ENCODE measurements at places on chromosomes 4 and X. TPM values are rescaled to one million over a fixed set of nuclear protein-coding genes. Genes with fewer than 3 reads are reported as not detected.
A peak's percentile ranks its signal among the peaks of the same experiment; 100 is the strongest.

DNA sequence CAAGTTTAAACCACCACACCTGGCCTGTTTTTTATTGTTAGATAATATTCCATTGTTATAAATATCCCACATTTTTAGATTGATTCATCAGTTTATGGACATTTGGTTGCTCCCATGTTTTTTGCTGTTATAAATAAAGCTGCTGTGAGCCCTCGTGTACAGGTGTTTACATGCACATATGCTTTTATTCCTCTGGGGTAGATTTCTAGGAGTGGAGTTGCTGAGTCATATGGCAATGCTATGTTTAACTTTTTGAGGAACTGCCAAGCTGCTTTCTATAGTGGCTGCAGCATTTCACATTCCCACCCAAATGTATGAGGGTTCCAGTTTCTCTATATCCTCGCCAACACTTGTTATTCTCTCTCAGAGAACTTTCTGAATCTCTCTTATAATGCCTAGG is 90.5 kb downstream of the TBL1X start:
- H3K27me3 ChIP-seq, result no peaks in the 10 kb centered on the region
- H3K36me3 ChIP-seq, result peaks cover 4% of the 10 kb centered on the region
- peaks cover 1% of the 10 kb centered on the region for H3K4me1 ChIP-seq
- DNase-seq, result no peak
- H3K27ac ChIP-seq, result no peak overlapping the region

GRCh38 chrX:78593701-78594100 is 65.4 kb downstream of the RTL3 start:
- H3K27ac ChIP-seq, result no peak overlapping the region
- peaks cover 7% of the 10 kb centered on the region for H3K4me1 ChIP-seq
- peaks cover 4% of the 10 kb centered on the region for H3K36me3 ChIP-seq
- H3K27me3 ChIP-seq, result no peaks in the 10 kb centered on the region

DNA sequence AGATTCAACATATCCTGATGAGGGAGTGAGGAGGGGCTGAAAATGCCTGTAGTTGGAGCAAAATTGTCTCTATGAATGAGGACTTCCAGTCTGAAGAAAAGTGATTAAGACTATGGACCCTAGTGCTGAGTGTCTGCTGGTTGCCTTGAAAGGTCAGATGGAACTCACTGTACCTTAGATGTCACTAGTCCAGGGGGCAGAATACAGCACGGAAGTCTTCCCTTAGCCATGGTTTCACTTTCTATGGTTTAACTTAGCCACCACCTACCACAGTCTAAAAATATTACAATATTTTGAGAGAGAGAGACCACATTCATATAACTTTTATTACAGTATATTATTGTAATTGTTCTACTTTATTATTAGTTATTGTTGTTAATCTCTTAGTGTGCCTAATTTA is 223.1 kb downstream of the FMR1NB start:
- H3K4me1 ChIP-seq, result no peaks in the 10 kb centered on the region
- DNase-seq, result no peak
- no peaks in the 10 kb centered on the region for H3K27me3 ChIP-seq
- H3K27ac ChIP-seq, result no peak overlapping the region

- H3K36me3 ChIP-seq, result no peaks in the 10 kb centered on the region
- no peak for DNase-seq
- no peaks in the 10 kb centered on the region for H3K4me1 ChIP-seq
- peaks cover 62% of the 10 kb centered on the region for H3K27me3 ChIP-seq
- no peak overlapping the region for H3K4me3 ChIP-seq
Measured at GRCh38 chr4:183099537-183100297, 660 bp downstream of the WWC2 start.

DNA sequence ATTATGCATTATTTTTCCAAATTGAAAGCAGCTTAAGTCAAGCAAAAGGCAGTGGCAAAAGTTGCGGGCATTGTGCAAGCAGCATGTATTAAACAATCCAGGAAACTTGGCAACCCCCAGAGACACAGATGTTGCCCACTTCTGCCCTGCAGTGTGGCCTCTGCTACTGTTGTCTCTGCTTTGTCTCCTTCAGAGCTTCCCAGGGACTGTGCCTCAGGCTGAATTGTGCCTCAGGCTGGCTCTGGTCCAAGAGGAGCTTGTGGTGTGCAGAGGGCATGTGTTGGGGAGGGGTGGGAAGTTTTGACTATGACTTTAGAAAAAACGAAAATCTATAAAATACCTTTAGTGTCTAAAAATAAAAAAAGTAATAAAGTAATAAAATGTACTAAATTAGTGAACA is 201.4 kb downstream of the CCSER1 start:
- no peak overlapping the region for H3K4me3 ChIP-seq
- no peaks in the 10 kb centered on the region for H3K27me3 ChIP-seq
- no peak for DNase-seq

DNA sequence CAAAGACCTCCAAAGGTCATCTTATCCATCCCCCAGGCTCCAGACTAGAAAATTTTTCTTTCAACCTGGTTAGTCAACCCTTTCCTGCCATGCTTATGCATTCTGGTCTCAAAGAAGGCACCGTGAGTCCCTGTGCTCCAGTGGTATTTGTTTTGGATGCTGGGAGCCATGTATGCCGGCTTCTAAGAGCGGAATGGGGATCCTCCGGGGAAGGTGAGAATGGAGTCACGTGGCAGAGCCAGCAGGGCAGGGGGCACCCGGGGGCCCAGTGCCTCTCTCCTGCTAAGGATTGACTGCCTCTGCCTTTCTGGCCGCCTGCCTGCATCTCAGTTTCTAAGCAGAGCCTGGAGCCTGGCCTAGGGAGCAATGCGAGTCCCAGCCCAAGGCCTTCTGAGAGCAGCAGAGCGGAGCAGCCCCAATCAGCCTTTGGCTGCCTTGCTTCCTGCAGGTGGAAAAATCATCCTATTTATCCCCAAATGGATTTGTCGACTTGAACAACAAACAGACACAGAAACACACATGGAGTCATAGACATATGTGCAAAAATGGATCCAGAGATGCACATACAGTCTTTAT is 141.0 kb downstream of the PJA1 start:
- no peak overlapping the region for H3K4me3 ChIP-seq
- no peak overlapping the region for H3K27ac ChIP-seq
- H3K36me3 ChIP-seq, result no peaks in the 10 kb centered on the region
- no peaks in the 10 kb centered on the region for H3K27me3 ChIP-seq

GRCh38 chr4:79850626-79851025 is 222.4 kb downstream of the ANTXR2 start:
- peaks cover 4% of the 10 kb centered on the region for H3K27me3 ChIP-seq
- no peaks in the 10 kb centered on the region for H3K36me3 ChIP-seq
- DNase-seq, result no peak
- no peaks in the 10 kb centered on the region for H3K4me1 ChIP-seq

DNA sequence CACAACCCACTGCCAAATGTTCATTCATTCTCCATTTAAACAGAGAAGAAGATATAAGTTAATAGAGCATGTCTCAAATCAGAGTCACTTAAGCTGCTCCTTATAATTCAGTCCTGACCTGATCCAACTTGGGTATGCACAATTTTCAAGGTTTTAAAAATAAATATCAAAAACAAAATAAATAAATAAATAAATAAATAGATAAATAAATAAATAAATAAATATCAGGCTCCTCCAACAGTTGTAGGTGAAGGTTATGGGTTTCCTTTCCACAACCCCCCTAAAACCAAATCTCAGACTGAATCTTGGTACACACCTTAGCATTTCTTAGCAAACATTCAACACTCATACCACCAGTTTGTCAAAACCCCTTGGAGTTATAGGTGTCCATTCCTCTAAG is 204.4 kb downstream of the PARM1 start:
- no peaks in the 10 kb centered on the region for H3K27me3 ChIP-seq
- H3K4me1 ChIP-seq, result no peaks in the 10 kb centered on the region
- DNase-seq, result no peak
- no peaks in the 10 kb centered on the region for H3K36me3 ChIP-seq
- H3K27ac ChIP-seq, result no peak overlapping the region

GRCh38 chr4:65083076-65083475 is 587.2 kb downstream of the EPHA5 start:
- no peak for DNase-seq
- H3K4me1 ChIP-seq, result no peaks in the 10 kb centered on the region
- no peak overlapping the region for H3K27ac ChIP-seq
- H3K36me3 ChIP-seq, result no peaks in the 10 kb centered on the region

DNA sequence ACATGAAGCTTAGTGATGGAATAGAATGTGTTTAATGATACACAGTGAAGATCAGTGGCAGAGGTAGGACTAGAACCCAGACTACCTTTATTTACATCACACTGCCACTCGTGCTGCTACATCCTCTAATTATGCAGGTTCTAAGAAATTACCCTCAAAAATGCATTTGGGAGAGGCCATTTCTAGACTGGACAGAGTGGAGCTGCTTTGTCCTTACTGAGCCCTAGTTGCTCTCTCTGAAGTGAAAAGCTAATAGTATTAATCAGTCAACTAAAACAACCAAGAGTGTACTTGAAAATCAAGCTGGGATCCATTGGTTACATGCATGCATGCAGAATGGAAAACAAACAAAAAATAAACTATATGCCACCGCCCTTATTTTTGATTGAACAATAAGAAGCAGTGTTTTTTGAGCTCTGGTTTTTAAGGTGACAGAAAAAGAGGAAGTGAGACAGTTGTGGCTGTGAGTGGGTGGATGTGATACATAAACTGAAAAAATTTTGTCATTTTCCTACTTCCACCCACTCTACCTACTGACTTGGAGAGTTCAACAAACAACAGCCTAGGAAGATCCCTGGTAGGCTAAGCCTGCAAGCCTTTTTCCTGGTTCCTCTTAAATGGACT is 6.8 kb upstream of the VSIG4 start:
- peak overlapping the region; percentile 78 for H3K27ac ChIP-seq
- peak; percentile 48 for DNase-seq
- peaks cover 32% of the 10 kb centered on the region for H3K4me1 ChIP-seq
- no peak overlapping the region for H3K4me3 ChIP-seq
- H3K36me3 ChIP-seq, result peaks cover 4% of the 10 kb centered on the region

DNA sequence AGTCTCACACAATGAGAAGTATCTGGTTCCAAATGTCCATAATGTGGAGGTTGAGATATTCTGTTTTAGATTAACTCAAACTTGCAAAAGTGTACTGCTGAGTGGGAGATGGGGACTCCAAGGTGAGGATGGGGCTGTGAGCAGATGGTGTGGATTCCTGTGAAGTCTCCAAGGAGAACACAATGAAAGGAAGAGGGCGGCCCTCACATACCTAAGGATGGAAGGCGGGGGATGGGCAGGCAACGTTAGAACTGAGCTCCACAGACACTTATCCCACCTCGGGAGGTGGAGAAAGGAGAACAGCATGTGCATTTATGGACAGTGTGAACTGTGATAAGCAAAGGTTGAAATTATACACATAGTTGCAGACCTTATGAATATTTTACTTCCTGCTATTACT is 9.9 kb upstream of the SPATA4 start:
- H3K27ac ChIP-seq, result no peak overlapping the region
- no peak overlapping the region for H3K4me3 ChIP-seq
- H3K4me1 ChIP-seq, result no peaks in the 10 kb centered on the region

DNA sequence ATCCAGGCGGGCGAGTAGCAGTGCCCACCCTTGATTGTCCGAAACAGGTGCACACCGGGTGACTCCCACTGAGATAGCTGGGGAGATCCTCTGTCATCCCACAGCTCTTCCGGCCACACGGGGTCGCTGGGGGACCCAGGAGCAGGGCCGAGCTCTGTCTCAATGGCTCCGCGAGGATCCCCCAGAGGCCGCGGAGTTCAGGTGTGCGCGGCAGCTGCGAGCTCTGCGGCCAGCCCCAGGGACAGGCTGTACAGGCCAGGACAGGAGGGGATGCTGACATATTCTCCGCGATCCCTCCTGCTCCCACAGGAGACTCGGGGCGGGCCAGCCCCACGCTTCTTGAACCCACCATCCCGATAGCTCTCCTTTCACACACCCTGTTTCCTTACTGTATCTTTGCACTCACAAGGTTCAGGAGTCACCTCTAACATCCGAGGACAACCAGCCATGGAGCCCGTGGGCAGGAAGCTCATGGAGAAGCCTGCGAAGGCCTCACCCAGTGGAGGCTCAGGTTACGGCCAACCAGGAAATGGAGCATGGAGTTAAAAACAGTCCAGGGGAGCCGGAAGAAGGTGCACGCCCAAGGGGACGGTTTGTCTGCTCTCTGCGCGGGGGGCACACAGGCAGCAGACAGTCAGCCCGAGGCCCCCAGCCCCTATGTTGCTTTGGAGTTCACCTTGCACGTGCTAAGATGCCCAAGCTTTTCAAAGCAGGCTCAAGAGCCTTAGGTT is 77.9 kb upstream of the AMELX start:
- no peak overlapping the region for H3K27ac ChIP-seq
- no peaks in the 10 kb centered on the region for H3K36me3 ChIP-seq
- no peaks in the 10 kb centered on the region for H3K27me3 ChIP-seq
- DNase-seq, result no peak
- no peaks in the 10 kb centered on the region for H3K4me1 ChIP-seq
- no peak overlapping the region for H3K4me3 ChIP-seq

GRCh38 chr4:140076307-140076706 is 77.7 kb downstream of the MAML3 start:
- peaks cover 37% of the 10 kb centered on the region for H3K27me3 ChIP-seq
- no peak overlapping the region for H3K4me3 ChIP-seq
- peak overlapping the region; percentile 39 for H3K27ac ChIP-seq

DNA sequence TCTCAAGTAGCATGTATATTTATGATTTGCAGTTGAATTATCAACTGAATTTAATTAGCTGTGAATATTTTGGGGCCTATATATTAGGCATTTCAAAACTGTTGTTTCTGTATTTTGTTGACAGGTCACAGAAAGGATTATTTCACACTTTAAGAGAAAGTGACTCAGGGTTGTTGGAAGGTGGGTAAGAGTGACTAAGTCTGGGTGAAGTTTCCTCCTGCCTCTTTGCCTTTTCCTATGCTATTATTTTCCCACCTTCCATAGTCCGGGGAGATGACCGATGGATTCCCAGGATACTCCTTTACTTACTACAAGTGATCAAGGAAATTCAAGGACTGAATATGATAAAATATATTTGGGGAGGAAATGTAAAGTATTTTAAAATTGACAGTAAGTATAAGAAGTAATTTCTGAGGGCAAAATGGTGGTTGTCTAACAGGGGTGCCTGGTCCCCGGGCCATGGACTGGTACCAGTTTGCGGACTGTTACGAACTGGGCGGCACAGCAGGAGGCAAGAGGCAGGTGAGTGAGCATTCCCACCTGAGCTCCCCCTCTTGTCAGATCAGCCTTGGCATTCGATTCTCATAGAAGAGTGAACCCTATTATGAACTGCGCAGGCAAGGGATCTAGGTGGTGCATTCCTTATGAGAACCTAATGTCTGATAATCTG is 175.5 kb upstream of the GPRIN3 start:
- H3K36me3 ChIP-seq, result no peaks in the 10 kb centered on the region
- H3K4me1 ChIP-seq, result no peaks in the 10 kb centered on the region
- no peak overlapping the region for H3K4me3 ChIP-seq
- DNase-seq, result no peak
- no peak overlapping the region for H3K27ac ChIP-seq

GRCh38 chrX:114997779-114998178 is 19.6 kb downstream of the IL13RA2 start:
- DNase-seq, result no peak
- no peak overlapping the region for H3K4me3 ChIP-seq
- H3K4me1 ChIP-seq, result no peaks in the 10 kb centered on the region
- no peaks in the 10 kb centered on the region for H3K36me3 ChIP-seq
- H3K27ac ChIP-seq, result no peak overlapping the region

Gene SLC2A9
- total RNA-seq, result 3.8 TPM

Gene CYBB
- total RNA-seq, result not detected

Gene MAGEE1
- total RNA-seq, result 2.9 TPM

Gene COX7B2
- not detected for total RNA-seq

Gene MAP7D2
- total RNA-seq, result 0.40 TPM

Gene CT45A2
- total RNA-seq, result not detected

Gene SORBS2
- total RNA-seq, result not detected
